ENCODE measurements at places on chromosomes 16 and 17.

DNA sequence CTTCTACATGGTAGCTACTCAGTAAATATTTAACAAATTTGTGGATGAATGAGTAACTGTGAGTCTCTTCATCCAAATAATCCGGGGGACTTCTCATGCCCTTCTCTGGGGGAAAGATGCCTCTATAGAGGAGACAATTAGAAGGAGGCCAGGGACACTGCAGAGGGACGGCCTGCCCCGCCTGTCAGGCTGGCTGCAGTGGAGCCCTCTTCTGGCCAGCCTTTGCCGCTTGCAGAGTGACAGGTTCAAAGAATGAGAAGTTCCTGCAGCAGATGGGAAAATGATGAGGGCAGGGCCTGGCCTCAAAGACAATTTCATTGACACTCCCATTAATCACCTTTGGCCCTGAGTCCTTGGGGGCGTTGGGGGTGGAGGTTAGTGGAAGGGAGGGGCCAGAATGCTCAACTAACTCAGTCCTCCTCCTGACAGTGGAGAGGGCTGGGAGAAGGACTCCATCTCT lies 339.0 kb downstream of the MAF start:
- DNase-seq, result no peak

GRCh38 chr17:32894245-32894644 lies 17.3 kb upstream of the MYO1D start:
- DNase-seq, result no peak

DNA sequence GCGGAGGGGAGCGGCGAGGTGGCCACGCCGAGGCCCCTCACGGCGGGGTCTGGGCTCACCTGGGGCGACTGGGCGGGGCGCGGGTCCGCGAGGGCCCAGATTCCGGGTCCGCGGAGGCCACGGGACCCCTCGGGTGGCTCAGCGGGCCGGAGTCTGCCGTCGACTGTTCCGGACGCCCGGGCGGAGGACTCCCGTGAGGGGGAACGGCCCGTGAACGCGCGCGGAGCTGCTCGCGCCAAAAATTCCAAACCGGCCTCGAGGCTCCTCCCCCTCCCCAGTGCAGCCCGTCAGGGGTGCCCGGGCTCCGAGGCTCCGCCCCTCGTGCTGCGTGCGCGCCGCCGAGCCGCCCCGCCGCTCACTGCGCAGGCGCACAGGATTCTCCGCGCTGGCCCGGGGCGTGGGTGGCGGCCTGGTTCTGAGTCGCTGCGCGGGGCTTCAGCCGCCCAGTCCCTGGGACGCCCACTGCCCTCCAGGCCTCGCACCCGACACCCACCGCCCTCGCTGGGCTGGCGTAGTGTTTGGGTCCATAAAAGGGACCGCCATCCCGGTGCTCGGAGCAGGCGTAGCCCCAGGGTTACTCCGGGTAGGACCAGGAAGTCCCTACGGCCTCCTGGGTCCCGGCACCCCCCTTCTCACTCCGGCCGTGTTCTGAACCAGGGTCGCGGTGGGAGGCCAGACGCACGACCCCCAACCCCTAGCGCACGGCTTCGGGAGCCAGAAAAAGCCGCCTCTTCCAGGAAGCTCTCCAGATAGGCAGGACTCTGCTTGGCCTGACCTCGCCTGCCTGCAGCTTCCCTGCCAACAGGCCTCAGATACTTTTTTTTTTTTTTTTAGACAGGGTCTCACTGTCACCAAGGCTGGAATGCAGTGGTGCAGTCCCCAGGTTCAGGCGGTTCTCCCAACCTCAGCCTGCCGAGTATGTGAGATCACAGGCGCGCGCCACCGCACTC lies at the start of gene PKMYT1:
Gene PKMYT1 (minus strand): TSS at position 220 of the 950 bp plus-strand sequence. CDS start 789 bp downstream, outside the sequence.
- peak; percentile 88 for DNase-seq

DNA sequence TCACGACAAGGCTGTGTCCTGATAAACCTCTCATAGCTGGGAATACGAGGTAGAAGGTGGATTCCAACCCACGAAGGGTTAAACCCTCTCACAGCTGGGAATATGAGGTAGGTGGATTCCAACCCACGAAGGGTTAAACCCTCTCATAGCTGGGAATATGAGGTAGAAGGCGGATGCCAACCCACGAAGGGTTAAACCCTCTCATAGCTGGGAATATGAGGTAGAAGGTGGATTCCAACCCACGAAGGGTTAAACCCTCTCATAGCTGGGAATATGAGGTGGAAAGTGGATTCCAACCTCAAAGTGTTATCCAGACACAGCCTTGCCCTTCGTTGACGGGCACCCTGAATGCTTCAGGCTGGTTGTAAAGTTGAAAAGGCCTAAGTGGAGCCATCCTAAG lies 31.0 kb downstream of the AXIN1 start:
- DNase-seq, result no peak

DNA sequence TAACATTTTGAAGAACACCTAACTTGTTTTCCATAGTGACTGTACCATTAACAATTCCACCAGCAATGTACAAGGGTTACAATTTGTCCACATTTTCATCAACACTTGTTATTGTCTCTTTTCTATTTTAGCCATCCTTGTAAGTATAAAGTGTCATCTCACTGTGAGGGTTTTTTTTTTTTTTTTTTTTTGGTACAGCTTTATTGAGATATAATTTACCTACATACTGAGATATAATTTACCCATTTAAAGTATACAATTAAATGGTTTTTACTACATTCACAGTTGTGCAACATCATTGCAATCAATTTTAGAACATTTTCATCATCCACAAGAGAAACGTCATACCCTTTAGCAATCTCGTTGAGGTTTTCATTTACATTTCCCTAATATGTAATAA lies 17.9 kb upstream of the TMIGD1 start:
- DNase-seq, result no peak

- DNase-seq, result no peak
Observed at GRCh38 chr16:11258553-11259492, 2.8 kb upstream of the SOCS1 start.

DNA sequence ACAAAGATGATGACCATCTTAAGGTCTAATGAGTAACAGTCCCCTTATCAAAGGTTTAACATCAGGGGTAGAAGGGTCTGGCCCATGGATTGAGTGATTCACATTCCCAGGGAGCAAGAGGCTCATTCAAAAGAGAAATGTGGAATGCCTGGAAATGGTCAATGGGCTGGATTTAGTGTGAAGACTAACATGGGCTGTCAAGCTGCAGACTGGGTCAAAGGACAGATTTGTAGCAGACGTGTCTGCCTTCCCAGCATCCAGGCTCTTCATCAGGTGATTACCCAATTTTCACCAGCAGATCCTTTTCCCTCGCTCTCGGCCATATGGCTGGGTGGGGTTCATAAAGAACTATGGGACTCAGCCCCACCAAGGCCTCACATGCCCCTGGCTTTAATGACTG lies 26.8 kb downstream of the DCUN1D3 start:
- DNase-seq, result no peak

GRCh38 chr17:43449470-43450248 lies 34.1 kb upstream of the DHX8 start:
- DNase-seq, result no peak

DNA sequence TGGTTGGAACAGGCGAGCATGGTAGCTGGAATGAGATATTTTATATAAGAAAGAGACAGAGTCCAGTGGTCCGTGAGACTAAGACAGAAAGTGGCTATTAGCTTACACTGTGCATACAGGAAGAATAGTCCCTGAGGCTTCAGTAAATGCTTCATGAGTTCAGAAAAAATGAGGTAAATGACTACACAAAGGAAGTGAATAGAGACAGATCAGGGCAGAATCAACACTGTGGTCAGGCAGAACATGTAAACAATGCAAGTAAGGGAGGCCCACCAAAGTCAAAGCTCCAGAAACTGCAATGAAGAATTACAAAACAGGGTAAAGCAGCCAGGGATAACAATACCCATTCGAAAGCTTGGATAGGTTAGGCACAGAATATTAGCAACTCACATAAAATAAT lies 4.8 kb downstream of the ABCA10 start:
- DNase-seq, result no peak

GRCh38 chr17:34762078-34762477 lies 182.7 kb downstream of the TMEM132E start:
- DNase-seq, result no peak

- DNase-seq, result no peak
Observed at GRCh38 chr16:2858245-2859025, 465 bp upstream of the PRSS22 start.

DNA sequence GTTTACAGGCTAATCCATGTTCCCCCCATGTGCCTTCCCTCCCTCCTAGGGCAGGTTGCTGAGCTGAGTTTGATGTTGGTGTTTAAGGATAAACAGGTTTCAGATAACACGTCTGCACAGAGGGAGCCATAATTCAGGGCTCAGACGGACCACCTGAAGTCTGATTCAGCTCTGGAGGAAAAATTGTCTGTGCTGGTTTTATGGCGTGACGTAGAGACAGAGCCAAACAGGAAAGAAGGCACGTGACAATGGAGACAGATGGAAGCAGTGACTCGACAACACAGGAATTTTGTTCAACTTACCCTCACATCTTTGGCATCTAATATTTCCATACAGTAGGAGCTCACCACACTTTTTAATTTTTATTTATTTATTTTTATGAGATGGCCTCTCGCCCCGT lies 10.7 kb upstream of the USP10 start:
- no peak for DNase-seq

DNA sequence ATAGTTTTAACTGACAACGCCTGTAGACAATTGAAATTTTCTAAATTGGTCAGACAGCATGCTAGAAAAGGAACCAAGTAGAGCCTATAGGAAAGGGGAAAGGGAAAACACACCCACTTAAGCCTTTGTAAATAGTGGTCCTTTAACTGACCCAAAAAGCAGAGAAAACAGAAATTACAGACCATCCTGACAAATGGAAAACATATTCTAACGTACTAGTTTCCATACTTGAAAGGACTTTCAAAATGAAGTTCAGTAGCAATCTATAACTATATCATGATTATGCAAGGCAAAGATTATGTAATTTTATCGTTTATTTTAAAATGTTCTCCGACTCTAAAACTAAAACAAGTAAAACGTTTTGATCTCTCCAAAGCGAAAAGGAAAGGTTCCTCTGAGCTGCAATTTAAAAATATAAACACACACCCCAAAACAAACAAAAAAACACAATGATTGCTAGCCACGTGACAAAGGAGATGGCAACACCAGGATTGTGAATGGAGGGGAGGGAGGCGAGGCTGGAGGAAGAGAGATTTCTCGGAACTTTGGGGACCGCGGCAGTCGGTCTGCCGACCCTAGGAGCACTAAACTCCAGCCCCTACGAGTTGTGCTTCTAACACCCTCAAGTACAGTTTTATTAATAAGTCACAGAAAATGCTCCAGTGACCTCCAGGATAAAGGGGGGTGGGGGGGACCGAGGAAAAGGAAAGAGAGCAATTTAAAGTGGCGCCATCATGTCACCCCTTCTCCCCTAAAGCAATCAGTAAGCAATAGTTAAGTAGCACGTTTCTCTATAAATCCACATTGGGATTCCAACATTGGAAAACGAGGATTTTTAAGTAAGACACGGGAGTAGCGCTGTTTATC lies 1.7 kb downstream of the KANSL1 start:
- DNase-seq, result peak; percentile 57

- DNase-seq, result no peak
Observed at GRCh38 chr17:29977836-29978235, 36.4 kb downstream of the EFCAB5 start.

DNA sequence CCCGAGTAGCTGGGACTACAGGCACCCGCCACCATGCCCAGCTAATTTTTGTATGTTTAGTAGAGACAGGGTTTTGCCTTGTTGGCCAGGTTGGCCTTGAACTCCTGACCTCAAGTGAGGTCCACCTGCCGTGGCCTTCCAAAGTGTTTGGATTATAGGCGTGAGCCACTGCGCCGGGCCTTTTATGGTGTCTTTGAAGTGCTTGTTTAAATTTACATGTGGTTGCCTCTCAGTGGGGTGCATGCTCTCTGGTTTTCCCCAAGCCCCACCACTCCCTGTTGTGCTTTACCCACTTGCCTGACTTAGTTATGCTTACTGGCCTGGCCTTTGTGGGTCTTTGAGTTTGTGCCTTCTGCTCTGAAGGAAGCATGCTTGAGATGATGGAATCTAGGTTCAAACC lies 132.0 kb downstream of the PRKCB start:
- DNase-seq, result no peak

DNA sequence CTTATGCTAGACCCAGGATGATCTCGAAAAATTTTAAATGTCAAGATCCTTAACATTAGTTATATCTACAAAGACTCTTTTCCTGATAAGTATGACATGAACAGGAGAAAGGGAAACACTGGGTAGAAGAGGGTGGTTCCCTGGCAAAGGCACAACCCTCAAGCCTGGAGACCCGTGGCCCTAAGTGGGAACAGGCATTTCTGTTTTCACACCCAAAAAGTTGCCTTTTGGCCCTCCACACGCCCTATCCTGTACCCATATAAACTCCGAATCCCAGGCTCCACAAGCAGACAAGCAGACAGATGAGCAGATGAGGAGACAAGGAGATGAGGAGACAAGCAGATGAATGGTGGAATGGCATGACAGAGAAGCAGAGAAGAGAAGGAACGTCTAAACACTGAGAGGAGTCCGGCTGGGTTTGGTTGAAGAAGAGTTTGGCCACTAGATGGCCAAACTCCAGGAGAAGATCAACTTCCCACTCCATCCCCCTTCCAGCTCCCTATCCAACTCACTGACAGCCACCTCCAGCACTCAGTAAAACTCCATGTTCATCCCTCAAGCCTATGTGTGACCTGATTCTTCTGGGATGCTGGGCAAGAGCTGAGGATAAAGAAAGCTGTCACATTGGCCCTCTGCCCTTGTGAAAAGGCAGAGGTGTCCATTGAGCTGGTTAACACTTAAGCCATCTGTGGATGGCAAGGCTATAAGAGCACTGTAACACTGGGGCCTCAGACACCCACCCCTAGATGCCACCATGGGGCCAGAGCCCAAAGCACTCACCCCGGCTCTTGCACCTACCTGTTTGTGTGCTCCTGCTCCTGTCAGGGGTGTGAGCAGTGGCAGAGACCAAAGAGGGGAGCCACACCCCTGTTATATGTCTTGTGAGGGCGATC lies 139.6 kb upstream of the FAM20A start:
- DNase-seq, result no peak

GRCh38 chr17:58534331-58534730 lies 19.9 kb upstream of the MTMR4 start:
- no peak for DNase-seq

DNA sequence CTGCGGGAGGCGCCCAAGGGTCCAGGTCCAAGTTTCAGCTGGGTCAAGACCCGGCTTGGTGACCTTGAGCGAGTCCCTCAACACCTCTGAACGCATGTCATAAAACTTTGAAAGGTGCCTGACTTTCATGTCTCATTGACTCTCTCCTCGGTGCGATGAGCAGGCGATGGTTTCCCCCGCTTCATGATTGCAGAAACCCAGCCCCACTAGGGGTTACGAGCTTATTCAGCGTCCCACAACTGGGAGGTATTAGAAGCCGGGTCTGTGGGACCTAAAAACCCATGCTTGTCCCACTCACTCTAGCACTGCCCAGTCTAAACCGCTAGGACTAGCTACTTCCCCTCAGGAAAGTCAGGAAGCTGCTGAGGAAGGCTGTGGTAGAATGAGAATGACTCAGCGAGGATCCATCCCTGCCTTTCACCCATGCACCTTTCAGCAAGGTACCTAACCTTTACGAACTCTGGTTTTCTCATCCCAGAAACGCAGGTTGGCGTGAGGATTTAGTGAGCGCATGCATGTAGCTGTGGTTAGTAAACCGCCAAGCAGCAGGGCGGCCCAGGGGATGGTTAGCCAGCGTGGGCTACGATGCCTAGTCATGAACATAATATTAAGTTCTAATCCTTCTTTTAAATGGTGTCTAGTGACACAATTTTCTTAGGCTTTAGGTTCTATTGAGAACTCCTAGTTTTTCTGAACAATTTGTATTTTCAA lies 26.2 kb upstream of the RFFL start:
- no peak for DNase-seq

GRCh38 chr17:4566785-4567184 lies 6.4 kb upstream of the GGT6 start:
- DNase-seq, result peak; percentile 73
